ENCODE measurements at places on chromosomes 7 and 10.
A peak's percentile ranks its signal among the peaks of the same experiment; 100 is the strongest.

GRCh38 chr7:76074972-76075370, 27.1 kb downstream of the MDH2 start:
- DNase-seq: no peak

DNA sequence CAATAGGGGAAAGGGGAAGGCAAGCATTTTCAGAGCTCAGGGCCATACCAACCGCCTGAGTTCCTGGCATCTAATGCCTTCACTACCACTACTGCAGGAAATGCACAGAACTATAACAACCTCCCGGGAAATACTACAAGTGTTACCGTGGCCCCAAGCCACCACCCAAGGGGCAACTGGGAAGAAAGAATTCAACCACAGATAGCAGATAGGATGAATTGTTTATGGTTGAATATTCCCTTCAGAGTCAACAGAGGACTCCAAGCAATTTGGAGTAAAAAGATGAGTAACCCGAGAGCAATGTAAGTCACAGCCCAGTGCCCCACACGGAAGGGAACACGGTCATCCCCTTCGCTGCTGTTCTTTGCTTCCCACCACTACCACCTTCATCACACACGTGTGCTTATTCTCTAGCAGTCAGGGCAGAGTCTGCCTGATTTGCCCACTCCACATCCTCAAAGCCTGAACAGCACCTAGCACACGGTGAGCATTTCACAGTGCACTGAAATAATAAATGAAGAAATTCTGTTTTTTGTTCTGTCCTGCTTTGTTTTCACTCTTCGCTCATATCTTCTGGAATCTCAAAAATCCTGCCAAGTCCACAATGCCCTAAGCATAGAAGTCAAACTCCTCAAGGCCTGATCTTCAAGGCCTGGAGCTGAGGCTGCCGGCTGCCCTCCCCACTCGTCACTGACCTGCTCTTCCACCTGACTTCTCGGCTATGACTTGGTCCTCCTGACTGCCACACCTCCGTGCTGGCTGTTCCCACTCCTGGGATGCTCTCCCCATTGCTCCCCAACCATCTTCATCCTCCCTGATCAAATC, 221.1 kb downstream of the KCNMA1 start:
- DNase-seq: no peak

DNA sequence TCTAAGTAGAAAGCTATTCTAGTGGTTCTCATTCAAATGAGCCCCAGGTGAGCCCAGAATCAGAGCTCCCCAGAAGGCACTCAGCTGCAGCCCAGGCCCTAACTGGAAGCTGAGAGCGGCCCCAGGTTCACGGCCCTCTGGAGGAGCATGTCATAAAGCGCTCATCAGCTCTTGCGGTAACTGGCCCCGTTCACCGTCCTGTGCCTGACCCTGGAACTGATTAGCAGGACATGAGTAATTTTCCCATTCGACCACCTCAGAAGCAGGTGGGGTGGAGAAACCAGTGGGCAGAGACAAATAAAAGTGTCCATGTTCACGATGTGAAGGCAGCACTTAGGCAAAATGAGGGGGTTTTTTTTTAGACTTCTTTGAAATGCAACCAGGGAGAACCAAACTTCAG, 136.1 kb upstream of the LYZL2 start:
- DNase-seq: no peak

GRCh38 chr7:28784171-28784902, 173.8 kb downstream of the TRIL start:
- DNase-seq: peak; percentile 74

DNA sequence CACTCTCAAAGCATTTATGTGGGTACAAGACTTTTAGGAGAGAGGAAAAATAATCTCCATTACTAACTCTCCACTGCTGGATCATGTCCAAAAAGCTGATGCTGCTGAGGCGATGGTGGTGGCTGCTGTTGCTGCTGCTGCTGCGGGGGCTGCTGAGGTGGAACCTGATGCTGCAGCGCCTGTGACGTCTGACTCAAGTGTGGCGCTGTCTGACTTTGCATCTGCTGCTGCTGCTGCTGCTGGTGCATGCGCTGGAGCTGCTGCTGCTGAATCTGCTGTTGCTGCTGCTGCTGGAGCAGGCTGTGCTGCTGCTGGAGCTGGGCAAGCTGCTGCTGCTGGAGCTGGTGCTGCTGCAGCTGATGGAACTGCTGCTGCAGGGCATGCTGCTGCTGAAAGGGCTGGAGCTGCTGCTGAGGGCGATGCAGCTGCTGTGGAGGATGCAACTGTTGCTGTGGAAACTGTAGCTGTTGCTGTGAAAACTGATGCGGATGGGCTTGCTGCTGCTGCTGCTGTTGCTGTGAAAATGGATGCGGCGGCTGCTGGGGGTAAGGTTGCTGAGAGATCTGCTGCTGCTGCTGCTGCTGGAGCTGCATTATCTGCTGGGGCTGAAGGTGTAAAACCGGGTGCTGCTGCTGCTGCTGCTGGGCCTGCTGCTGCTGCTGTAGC, 34.5 kb downstream of the PAXIP1 start:
- no peak for DNase-seq

All from NCI-H748 treated with DMSO at 0.1 percent for 48 hours (cell line).